Cardiac septum (tissue), 1 donor: ENCODE measurements at places on chromosomes 1 and 21. TPM values are rescaled to one million over a fixed set of nuclear protein-coding genes. Genes with fewer than 3 reads are reported as not detected.

DNA sequence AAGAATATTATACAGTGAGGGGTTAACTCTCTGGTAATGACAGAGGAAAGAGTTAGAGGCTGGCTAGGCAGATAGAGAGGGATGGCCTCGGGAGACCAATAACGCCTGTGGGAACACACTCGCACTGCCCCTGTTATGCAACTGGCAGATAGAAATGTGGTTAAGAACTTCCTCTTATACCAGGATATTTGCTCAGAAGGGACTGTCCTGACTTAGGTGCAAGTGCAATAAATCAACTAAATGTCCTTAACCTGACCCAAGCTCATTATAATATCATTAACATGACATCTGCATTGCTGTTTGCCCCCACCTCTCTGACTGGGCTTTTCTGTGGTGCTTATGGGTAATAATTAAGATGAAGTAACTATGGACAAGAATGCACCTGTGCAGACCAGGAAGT, 1518.0 kb downstream of the NCAM2 start:
- DNase-seq: no peak

GRCh38 chr1:116661633-116662032, 5.9 kb downstream of the IGSF3 start:
- no peak for DNase-seq

LRRN2 gene
- total RNA-seq: 1.6 TPM

GRCh38 chr1:93670141-93670540, 11.5 kb downstream of the BCAR3 start:
- no peak for DNase-seq

DNA sequence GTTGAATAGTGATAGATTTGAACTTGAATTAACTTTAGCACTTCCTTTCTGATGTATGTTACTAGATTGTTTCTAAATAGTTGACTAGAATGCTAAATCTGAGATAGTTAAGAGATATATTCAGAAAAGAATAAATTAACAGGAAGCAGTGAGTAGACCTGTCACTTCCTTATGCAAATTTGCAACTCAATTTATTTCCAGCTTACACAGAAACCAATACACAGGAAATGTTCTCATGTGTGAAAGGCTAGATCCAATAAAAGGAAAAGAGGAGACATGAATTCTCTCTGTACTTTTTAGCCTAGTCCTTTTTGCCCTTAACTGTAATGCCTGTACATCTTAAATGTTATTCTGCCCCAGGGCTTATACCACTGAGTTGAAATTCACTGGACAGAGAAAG, 522.3 kb downstream of the COL11A1 start:
- no peak for DNase-seq

DNA sequence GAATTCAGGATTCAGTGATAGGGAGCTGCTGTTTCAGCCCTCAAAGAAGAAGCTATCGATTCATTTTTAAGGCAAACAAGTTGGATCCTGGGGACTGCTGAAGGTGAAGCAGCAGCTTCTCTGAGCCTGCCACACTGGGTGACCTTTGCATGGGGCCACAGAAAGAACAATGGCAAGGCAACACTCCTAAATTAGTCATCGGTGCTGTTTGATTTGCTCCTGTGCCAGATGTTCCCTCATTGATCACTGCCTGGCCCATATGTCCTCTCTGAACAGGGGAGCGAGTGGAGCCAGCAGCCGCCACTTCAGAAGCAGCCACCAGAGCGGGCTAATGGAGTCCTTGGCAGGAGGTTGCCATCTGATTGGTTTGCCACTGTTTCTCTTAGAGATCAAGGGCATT, 391.5 kb downstream of the NTNG1 start:
- no peak for DNase-seq

DNA sequence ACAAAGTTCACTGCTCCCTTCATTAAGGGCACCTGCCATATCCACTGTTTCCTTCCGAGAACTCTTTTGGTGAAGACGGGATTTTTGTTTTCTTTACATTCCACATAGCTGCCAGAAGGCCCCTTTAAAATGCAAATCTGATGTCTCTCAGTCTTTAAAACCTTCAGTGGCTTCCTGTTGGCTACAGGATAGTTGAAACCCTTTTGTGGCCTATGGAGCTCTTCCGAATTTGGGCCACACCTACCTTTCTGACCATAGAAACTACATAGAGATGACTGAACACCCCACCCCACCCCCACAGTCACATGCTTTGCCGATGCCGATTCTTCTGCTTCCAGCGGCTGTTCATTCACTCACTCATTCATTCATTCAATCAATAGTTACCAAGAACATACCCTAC, 502.6 kb downstream of the KIF26B start:
- DNase-seq: no peak

ESRRG gene
- total RNA-seq: 32.3 TPM

- DNase-seq: no peak
Observed at GRCh38 chr21:35086357-35086756, 37.3 kb upstream of the RUNX1 start.

FAM151A gene
- total RNA-seq: 0.22 TPM

- DNase-seq: no peak
Observed at GRCh38 chr1:17689011-17689410, 66.1 kb upstream of the ACTL8 start.

- no peak for DNase-seq
Observed at GRCh38 chr1:162087111-162087510, 17.6 kb downstream of the NOS1AP start.

DNA sequence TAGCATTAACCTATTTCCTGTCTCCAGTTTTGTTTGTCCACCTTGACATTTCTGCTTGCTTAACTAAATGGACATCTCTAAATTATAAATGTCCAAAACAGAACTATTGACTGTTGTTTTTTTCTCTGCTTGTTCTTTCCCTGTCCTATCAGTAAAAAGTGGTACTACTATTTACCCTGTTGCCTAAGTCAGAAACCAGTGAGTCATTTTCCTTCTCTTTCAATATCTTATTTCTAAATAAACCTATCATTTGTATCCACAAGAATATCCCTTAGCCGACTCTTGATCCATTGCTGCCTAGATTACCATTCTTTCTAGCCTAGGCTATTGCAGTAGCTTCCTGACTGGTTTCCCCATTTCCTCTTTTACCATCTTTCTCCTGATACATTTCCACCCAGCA, 22.5 kb downstream of the MIER1 start:
- DNase-seq: no peak
